ENCODE measurements at places on chromosomes 5 and 9. TPM values are rescaled to one million over a fixed set of nuclear protein-coding genes. Genes with fewer than 3 reads are reported as not detected.

Gene LCN2
- not detected for total RNA-seq

DNA sequence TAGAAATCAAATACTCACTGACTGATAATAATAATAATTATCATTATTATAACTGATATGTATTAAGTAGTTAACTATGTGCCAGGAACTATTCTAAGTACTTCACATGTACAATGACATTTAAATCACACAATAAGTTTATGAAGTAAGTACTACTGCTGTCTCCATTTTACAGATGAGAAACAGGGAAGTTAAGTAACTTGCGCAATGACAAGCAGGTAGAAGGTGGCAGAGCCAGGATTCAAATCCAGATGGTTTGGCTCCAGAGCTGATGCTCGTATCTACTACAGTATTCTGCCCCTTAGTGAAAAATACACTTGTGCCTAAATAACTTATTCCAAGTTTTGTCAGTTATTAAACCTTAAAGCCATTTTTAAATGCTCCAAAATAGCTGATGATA, 217.3 kb downstream of the FBXL17 start:
- no peak for DNase-seq

- DNase-seq = no peak
Measured at GRCh38 chr5:19179571-19179970, 808.4 kb downstream of the CDH18 start.

GRCh38 chr5:180332051-180332517, 21.1 kb downstream of the GFPT2 start:
- DNase-seq = peak; percentile 33

DNA sequence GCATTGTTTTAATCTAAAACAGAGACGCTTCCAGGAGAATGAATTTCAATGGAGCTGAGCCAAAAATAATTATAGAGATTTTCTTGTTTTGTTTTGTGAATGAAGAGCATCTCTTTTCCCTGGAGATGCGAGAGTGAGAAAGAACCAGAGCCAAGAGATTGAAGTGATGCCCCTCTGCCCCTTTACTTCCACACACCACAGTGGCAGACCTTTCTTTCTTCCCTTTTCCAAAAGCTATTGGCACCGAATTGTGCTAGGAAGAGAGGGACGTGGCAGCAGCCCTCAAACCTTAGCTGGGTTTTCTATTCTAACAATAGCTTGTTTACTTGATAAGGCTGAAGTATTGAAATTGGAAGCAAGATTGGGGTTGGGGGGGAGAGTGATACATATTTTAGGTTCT, 133.0 kb upstream of the TMEM161B start:
- no peak for DNase-seq

DNA sequence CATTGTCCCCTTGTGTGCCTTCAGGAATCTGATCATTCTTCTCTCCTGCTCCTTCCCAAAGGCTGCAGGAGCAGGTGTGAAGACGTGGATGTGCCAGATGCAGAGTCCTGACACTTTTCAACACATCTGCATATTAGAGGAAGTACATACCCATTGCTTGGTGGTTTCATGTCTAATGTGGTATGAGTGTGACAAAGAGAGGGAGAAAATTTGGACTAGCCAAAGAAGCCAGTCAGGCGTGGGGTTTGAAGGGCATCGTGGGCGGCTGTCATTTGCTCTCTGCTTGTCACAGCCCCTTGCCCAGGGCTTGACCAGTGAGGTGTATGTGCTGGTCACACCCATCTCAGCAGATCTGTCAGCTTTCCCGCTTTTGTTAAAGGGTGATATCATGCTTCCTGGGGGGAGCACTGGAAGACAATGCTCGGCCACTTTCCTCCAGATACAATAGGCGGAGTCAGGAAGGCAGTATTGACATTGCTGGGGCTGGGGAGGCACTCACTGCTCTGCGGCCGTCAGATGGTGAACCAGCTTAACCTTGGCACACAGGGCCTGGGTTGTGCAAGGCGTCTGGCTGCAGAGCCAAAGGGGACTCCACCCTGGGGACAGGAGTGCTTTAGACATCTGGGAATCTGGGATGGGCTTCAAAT, 8.6 kb downstream of the TEK start:
- peak; percentile 89 for DNase-seq

GRCh38 chr5:146101646-146102045, 3.7 kb downstream of the PLAC8L1 start:
- no peak for DNase-seq

Data from left cardiac atrium (tissue), 4 donors.